CD4-positive, alpha-beta T cell (primary cell): ENCODE measurements at places on chromosomes 13 and 19.
A peak's percentile ranks its signal among the peaks of the same experiment; 100 is the strongest.

DNA sequence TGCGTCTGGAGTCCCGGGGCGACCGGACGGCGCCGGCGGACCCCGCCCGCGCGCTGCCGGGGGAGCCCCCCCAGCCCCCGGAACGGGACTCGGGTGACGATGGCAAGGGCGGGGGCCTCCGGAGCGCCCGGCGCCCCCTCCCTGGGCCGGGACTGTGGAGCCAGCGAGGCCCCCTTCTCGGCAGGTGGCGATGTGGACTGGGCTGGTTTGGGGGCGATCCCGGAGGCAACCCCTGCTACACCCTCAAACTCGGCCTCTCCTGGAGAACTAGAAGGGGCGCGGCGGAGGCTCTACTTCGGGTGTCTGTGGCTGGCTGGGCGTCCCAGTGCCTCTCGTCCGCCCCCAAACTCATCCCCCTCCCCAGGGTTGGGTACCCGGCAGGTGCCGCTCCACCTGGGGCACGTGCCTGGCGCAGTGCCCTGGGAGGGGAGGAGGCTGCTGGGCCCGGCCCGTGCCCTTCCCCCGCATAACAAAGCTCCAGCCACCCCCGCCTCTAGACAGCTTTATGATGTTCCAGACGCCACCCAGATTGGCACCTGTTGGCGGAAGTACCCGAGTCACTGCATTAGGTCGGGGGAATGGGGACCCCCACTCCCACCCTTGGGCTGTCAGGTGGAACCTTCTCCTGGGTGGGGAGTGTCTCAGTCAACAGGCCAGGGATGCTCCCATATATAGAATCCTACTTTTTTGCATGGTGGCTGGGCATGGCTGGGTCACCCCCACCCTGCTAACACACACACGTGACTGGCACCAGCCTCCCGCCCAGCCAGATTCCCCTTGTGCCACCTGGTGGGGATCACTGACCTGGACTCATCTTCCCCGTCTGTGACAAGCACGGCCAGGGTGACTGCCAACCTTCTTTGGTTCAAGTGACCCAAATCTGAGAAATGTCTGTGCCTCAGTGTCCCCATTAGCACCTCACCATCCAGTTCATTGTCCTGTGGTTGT lies 722 bp downstream of the PKN1 start:
- DNase-seq: peak; percentile 19

DNA sequence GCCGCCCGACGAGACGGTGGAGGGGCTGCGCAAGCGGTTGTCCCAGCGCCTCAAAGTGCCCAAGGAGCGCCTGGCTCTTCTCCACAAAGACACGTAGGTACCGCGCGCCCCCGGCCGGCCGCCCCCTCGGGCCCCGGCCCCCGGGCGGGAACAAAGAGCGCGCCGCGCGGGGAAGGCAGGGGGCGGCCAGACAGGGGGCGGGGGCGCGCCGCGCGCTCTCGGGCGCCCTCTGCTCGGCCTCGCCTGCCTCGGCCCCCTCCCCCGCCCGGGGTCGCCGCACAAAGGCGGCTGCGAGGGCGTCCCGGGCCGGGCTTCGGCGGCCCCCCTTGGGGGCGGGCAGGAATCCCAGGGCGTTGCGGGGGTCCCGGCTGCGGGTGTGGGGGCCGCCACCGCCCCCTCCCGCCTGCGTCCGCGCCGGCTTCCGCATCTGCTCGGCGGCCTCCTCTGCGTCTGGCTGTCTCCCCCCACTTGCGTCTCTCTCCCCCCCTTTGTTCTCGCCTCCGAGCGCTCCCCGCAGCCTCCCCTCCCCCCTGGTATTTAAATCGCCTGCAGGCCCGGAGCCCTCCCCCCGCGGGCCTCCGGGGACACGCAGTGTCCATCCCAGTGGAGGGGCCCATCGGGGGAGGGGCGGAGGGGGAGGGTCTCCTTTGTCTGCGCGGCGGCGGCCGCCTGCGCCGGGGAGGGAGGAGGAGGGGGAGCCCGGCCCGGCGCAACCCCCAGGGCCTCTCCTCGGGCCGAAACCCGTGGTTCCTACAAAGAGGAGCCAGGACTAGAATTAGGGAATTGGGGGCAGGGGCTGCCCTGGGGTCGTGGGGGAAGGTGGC lies 2.3 kb downstream of the MIDN start:
- DNase-seq: peak; percentile 61

DNA sequence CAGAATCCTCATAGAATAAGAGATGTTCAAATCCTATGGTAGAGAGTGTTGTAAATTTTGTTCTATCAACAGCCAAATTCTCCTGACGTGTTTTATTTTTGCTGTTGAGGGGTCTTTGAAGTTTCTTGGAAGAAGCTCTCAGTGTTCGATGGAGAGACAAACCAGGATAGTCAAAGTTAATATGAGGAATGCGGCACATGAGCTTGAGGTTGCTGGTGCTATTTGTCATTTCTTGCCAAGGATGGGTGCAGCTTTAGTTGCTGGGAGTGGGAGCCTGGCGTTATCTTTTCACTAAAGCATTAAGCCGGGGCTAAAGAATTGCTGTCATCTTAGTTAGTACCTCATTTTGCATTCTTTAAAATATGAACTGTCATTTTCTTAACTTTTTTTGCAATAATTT lies 239.9 kb upstream of the CSNK1A1L start:
- no peak for DNase-seq

DNA sequence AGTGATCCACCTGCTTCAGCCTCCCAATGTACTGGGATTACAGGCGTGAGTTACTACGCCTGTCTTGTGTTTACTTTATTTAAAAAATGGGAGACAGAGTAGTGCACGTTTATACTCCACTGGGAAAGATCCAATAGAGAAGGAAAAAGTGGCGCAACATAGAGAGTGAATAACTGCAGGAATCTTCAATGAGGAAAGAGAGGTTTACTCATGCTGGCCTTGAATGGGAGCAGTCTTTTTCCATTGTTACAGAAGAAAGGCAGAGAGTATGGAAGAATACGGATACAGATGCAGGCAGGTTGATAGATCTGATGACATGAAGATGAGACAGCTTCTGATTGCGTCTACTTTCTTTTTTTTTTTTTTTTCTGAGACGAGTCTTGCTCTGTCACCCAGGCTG lies 4.6 kb upstream of the WDFY2 start:
- no peak for DNase-seq

DNA sequence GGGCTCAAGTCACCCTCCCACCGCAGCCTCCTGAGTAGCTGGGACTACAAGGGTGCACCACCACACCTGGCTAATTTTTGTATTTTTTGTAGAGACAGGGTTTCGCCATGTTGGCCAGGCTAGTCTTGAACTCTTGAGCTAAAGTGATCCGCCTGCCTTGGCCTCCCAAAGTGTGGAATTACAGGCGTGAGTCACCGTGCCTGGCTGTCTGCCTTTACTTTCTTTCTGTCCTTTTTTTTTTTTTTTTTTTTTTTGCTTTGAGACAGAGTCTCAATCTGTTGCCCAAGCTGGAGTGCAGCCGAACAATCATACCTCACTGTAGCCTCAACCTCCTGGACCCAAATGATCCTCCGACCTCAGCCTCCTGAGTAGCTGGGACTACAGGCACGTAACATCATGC lies 25.0 kb upstream of the OR1M1 start:
- no peak for DNase-seq

GRCh38 chr13:44797685-44798084 lies 191.6 kb downstream of the NUFIP1 start:
- DNase-seq: no peak

DNA sequence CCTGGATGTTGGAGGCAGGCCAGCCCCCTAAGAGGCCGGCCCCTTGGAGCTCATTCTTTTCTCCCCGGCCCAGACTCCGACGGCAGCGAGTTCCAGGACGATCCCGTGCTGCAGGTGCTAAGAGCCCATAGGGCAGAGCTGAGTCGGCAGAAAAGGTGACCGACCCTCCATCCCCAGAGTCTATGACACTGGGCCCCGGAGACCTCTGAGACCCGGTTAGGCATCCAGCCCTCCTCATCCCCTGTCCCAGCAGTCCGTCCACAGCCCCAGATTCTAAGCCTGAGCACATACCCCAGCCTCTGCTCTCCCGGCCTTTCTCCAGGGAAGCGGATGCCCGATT lies 7.3 kb upstream of the ARHGAP33 start:
- DNase-seq: no peak

DNA sequence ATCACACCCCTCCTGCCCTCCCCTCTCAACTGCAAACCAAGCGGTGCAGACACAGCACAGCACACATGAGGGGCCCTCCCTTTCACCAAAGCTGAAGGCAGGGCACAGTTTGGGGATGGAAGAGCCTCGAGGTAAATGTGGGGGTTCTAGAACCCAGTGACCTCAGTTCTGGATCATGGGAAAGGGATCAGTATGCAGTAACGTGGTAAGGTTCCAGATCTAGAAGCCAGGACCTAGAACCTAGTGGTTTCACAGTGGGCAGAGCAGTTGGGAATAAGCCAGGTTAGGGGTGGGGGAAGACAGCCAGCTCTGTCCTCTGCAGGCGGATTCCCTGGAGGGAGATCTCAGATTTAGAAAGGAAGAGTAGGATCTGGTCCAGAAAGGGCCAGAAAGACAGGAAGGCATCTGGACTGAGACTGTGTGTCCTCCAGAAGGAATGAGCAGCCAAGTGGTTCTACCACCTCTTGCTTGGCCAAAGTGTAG lies 3.1 kb downstream of the FTL start:
- DNase-seq: no peak

- DNase-seq: no peak
These were observed 19.7 kb downstream of the KPNA3 start for GRCh38 chr13:49772828-49773227.

GRCh38 chr13:76991432-76991795 lies 467 bp upstream of the CLN5 start:
- DNase-seq: no peak

- DNase-seq: no peak
These were observed 5.6 kb downstream of the C5AR1 start for GRCh38 chr19:47315125-47315821.

- no peak for DNase-seq
These were observed 604.4 kb upstream of the SPRY2 start for GRCh38 chr13:80945328-80945727.

GRCh38 chr13:32320528-32320927 lies 5.2 kb downstream of the BRCA2 start:
- no peak for DNase-seq

- peak; percentile 63 for DNase-seq
These were observed at the start of gene ZFR2 for GRCh38 chr19:3868770-3869456. ZFR2 (minus strand) TSS chr19:3869038; CDS start chr19:3869017, 21 bp downstream.

- no peak for DNase-seq
These were observed 152.1 kb downstream of the POSTN start for GRCh38 chr13:37446503-37446902.

- DNase-seq: no peak
These were observed 4.2 kb downstream of the PDE4C start for GRCh38 chr19:18221815-18222725.

GRCh38 chr19:6588508-6589345 lies 2.2 kb downstream of the CD70 start:
- DNase-seq: no peak

GRCh38 chr19:17105556-17105955 lies 30.0 kb downstream of the MYO9B start:
- no peak for DNase-seq

DNA sequence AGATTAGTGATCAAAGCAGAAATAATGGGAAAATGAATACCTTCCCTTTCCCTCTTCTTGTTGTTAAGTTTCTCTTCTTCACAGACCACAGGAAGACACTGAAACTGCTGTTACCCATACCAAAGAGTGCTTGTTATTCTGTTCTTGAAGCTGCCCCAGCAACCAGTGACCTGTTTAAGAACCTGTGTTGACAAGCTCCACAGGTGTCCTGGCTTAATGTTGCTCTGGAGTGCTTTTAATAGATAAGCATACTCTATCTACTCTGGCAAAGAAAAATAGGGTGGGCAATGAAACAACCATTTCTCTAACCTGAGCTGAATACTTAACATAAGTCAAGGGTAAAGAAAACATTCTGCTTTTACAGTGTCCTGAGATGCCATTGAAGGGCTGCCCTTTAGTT lies 506.7 kb upstream of the GPC6 start:
- no peak for DNase-seq

DNA sequence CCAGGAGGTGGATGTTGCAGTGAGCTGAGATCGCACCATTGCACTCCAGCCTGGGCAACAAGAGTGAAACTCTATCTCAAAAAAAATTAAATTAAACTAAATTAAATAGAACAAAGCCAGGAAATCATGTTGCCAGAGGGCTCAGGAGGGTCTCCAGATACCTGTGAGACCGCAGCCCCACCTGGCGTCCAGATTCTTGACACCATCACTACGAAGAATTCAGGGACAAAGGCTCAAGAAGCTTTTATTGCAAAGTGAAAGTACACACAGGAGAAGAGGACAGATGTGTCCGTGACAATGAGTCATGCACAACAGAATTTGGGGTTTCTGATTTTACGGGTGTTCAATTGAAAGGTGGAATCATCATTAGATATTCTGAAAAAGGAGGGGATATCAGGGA lies 76.6 kb downstream of the STOML3 start:
- no peak for DNase-seq

DNA sequence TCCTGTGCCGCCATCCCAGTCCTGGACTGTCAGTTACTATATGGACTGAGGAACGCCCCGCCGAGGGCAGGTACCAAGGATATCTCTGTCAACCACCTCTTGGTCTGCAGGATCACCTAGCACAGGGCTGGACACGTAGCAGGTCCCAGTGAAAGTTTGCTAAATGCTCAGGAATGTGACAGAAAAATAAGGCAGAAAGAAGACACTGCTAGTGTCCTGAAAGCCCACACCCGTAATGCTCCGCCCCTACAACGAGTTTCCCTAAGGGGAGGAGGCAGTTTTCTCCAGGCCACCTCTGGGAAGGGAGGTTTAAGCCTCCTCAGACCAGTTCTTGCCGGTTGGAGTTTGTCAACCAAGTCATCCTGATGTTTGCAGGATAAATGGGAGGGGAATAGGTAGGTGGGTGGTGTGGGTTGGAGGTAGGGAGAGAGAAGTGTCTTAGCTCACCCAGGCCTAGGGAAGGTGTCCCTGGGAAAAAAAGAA lies 1.7 kb upstream of the SERTAD3 start:
- DNase-seq: no peak

GRCh38 chr13:36096461-36097416 lies 34.4 kb downstream of the DCLK1 start:
- no peak for DNase-seq

DNA sequence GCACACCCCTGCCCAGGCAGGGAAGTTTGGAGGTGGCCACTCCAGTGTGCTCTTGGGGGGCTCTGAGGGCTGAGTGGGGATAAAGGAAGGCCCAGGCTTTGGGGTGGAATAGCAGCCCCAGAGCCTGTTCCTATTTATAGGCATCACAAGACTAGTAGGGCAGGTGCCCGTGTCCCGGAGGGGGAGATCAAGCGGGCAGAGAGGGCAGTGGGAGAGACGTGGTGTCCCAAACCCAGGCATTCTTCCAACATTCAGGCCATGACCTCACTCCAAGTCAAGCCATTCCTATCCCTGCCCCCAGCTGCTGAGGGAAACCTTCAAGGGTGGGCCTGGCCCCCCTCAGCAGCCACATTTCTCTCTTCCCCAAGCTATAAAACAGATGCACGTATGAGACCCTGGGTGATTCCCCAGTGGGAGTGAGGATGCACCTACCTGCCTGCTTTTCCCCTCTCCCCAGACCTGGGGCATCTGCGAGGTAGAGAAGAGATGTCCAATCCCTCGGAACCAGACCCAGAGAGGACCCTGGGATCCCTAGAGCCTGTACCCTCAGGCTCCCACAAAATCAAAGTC lies 3.9 kb downstream of the WIZ start:
- no peak for DNase-seq
